Iris pigment epithelial cell (primary cell): ENCODE measurements at places on chromosomes 7 and 10.

GRCh38 chr7:154928136-154929005 is 74.6 kb downstream of the PAXIP1 start:
- DNase-seq, result peak; percentile 90

GRCh38 chr10:22684699-22685098 is 29.7 kb downstream of the PIP4K2A start:
- DNase-seq, result no peak

GRCh38 chr7:46774515-46774914 is 807.4 kb downstream of the TNS3 start:
- no peak for DNase-seq

GRCh38 chr10:89332123-89332633 is 4.4 kb downstream of the IFIT3 start:
- DNase-seq, result peak; percentile 89

DNA sequence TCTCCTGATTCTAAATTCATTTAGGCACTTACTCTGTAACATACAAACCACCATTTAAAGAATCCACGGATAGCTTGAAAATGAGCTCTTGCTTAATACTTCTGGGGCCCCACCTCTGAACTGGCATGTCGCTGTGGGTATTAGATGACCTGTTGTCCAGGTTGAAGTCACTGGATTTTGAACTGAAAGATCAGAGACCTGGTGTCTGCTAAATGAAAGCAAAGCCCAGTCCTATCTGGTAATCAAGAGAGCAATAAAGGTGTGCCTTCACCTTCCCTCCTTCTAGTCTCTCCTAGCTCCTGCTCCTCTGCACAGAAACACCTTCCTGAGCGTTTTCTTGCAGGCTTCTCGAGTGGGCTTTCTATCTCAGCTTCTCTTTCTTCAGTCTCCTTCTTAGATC is 4.4 kb downstream of the ENO4 start:
- DNase-seq, result no peak

DNA sequence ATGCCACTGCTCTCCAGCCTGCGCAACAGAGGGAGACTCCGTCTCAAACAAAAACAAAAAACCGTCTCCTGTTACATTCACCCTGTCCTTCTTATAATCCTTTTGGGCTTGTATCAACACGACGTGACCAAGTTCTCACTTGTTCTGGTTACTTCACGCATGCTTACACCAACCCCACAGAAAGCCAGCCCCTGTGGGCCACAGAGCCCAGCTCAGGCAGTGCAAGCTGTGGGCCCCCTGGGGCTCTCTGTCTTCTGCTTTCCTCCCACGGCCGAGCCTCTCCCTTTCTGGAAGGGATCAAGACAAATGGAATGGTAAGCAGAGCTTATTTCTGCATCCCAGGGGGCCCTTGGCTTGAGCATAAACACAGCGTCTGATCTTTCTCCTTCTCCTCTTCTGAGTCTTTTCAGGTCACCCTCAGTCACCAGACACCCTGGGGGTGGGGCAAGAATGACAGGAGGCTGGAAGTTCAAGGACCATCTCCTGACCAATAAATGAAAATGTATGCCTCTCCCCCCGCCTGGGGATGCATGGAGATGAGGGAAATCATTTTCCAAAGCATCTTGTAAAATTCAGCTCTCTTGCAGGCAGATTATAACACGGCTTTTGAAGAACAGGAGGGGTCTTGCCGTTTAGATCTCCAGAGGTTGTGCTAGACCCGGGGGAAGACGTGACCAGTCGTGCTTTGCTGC is 19.0 kb upstream of the TRIM56 start:
- peak; percentile 50 for DNase-seq

- no peak for DNase-seq
Measured at GRCh38 chr10:21167288-21168010, 270.3 kb upstream of the NEBL start.

GRCh38 chr7:158063850-158064610 is 523.6 kb downstream of the PTPRN2 start:
- no peak for DNase-seq

DNA sequence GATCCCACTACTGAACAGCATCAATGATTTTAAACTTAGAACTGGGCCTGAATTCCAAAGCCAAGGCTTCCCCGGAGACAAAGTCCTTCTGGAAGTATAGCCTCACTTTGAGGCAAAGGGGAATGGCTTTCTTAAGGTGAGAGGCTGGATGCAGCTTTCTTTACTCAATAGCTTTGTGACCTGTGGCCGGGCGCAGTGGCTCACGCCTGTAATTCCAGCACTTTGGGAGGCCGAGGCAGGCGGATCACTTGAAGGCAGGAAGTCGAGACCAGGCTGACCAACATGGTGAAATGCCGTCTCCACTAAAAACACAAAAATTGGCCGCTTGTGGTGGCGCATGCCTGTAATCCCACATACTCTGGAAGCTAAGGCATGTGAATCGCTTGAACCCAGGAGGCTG is 3.2 kb upstream of the FGFR2 start:
- DNase-seq, result no peak

DNA sequence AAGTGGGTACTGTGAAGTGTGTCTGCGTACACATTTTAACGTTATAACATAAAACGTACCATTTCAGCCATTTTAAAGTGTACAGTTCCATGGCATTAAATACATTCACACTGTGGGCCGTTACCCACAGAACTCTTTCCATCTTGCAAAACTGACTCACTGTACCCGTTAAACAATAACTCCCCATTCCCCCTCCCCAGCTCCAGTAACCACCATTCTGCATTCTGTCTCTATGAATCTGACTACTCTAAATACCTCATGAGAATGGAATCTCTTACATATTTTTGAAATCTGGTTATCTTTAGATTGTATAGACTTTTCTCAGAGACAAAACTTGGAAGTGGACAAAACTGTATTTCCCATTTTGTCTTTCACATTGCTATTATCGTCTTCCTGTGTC is 9.3 kb downstream of the ARL3 start:
- DNase-seq, result peak; percentile 92

- peak; percentile 90 for DNase-seq
Measured at GRCh38 chr7:81173766-81174281, 255.0 kb upstream of the SEMA3C start.

- DNase-seq, result no peak
Measured at GRCh38 chr10:58030208-58030607, 237.5 kb downstream of the IPMK start.

- DNase-seq, result peak; percentile 40
Measured at GRCh38 chr7:135508883-135509588, 866 bp downstream of the CNOT4 start.

GRCh38 chr10:66837335-66837734 is 88.5 kb upstream of the LRRTM3 start:
- peak; percentile 70 for DNase-seq

GRCh38 chr7:26099236-26099635 is 52.8 kb upstream of the NFE2L3 start:
- DNase-seq, result no peak

GRCh38 chr7:33452805-33453502 is 323.6 kb downstream of the BBS9 start:
- peak; percentile 40 for DNase-seq

GRCh38 chr7:96995406-96996110 is 9.8 kb upstream of the DLX6 start:
- DNase-seq, result no peak

- peak; percentile 55 for DNase-seq
Measured at GRCh38 chr7:134327896-134328295, 11.2 kb upstream of the SLC35B4 start.

GRCh38 chr10:106582291-106582690 is 582.2 kb downstream of the SORCS1 start:
- peak; percentile 66 for DNase-seq

- peak; percentile 79 for DNase-seq
Measured at GRCh38 chr10:72637398-72637857, 11.5 kb upstream of the MICU1 start.
